ENCODE measurements at places on chromosomes 7 and 10. TPM values are rescaled to one million over a fixed set of nuclear protein-coding genes. Genes with fewer than 3 reads are reported as not detected.

DNA sequence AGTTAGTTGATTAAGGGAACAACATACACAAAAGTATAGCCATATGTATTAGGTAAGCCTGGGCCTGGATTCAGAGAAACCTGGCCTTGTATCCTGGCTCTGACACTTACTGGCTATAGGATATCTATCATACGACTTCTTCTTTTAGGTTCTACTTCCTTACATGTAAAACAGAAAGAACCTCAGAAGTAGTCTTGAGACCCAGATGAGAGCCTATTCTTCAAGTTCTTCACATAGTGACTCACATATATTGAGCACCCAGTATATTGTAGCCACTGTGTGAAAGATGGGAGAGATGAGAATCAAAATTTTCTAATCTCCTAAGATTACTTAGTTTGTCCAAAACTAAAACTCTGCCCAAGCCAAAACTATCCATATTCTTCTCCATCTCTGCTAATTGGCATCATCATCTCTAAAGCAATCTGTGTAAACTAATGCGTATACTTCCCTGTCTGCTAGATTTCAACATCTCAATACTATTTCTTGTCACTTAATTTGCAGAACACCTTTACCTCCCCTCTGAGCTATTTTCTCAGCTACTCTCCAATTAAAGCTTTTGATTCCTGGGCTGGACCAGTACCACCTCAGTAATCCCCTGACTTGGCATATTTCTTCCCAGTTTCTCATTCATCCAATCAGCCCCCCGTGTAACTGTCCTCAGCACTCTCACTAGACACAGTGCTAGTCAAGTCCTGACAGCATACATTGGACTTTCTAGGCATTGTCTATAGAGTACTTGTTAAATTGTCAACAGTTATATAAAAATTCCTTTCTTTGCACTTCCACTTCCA is 53.5 kb upstream of the MET start:
- no peak for DNase-seq

GRCh38 chr10:76089556-76090180 is 658.2 kb downstream of the LRMDA start:
- DNase-seq = no peak

DNA sequence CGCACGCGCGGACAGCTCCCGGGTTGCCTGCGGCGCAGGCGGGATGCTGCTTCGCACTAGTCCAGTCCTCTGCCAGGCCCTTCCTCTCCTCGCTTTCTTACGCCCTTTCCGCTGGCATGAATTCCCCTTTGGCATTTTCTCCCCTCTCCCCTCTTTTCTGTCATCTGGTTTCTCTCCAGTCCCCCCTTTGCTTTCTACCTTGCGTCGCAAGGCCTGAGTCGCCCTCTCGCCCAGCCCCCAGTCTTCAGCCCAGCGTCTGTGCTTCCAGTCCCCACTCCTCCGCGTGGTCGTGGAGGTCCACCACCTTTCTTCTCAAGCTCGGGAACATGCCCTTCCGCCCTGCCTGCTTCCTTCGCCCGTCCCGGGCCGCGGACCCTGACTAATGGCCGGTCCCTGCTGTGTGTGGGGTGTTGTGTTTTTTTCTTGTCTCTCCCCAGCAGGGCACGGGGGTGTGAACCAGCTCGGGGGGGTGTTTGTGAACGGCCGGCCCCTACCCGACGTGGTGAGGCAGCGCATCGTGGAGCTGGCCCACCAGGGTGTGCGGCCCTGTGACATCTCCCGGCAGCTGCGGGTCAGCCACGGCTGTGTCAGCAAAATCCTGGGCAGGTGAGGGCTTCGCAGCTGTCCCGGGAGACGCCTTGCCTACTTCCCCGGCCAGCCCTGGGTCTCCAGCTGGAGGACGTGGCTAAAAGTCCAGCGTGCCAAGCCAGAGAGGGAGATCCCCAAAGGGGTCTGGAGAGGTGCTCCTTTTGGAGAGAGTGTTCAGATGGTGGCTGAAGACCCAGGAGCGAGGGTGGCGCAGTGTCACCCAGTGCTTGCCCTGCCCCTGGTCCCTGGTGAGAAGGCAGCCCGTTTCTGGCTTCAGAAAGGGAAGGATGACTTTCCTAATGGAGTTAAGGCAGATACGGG is 4.2 kb downstream of the PAX2 start:
- DNase-seq = no peak

DNA sequence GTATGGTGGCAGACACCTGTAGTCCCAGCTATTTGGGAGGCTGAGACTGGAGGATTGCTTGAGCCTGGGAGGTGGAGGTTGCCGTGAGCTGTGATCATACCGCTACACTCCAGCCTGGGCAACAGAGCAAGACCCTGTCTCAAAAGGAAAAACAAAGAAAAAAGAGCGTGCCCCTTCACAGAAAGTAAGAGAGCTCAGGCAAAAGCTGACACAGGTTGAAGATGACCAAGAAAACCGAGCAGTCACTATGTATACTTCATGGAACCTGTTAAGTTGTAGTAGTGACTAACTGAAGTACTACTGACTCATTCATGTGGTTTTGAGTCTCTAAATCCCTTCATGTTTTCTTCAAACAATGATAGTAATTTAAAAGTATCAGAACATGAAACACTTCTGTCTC is 1.2 kb upstream of the PRRT4 start:
- peak; percentile 70 for DNase-seq

DNA sequence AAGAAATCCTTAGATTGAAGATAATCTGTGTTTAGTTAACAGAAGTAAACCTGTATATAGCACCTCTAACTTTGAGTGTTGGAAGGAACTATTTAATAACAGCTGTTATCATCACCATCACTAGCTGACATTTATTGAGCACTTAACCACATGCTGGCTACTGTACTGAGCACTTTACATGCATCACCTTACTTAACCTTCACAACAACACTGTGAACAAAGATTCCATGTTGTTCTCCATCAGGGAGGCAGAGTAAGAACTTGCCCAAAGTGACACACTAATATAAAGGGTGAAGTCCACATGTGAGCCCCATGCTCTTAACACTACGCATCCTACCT is 182.2 kb downstream of the ST7 start:
- DNase-seq = peak; percentile 39

DNA sequence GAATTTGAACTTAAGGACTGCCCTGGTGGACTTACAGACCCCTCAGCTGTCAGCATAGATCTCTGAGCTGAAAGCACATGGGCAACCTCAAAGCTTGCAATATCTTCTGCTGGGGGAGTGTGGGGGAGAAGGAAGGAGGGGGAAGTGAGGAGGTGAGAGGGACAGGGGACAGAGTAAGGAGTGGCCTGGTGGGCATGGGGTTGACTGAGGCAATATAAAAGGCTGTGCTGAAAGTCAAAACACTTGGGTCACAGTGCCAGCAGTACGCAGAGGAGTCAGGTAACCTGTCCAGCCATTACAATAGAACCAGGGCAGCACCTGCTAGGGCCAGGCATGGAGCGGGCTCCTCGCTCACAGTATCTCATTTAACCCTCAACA is 43.2 kb downstream of the PPP1R3C start:
- DNase-seq = no peak

DNA sequence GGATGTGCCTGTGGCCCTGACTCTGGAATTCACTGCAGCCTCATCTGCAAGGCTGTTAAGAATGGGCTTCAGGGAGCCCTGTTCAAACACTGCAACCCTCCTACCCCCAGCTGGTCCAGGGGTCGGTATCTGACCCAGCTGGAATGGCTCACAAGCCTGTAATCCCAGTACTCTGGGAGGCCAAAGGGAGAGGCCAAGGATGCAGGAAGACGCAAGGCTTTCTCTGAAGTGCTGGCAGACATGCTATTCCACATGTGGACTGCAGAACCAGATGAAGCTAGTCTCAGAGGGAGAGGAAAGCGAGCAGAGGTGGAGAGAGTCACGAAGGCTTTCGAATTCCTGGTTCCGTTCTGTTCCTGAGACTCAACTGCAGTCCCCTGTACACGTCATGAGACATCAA is 45.0 kb downstream of the ESYT2 start:
- no peak for DNase-seq

GRCh38 chr7:128122576-128123290 is 91.5 kb upstream of the LRRC4 start:
- no peak for DNase-seq

DNA sequence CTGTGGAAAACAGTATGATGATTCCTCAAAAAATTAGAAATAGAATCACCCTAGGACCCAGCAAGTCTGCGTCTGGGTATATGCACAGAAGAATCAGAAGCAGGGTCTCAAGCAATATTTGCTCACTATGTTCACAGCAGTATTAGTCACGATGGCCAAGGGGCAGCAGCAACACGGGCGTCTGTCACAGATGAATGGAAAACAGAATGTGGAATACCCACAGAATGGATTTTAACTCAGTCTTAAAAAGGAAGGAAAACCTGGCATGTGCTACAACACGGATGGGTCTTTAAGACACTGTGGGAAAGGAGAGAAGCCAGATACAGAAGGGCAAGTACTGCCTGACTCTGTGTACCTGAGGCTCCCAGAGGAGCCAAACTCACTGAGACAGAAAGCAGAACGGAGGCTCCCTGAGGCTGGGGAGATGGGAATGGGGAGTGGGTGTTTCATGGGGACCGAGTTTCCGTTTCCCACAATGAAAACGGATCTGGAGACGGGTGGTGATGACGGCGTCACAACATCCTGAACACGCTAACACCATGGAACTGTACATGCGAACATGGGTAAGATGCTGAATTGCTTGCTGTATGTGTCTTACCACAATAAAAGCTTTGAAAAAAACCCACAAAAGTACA is 36.7 kb upstream of the INPP5A start:
- DNase-seq = no peak

GRCh38 chr10:31599626-31600504 is 280.8 kb downstream of the ZEB1 start:
- peak; percentile 40 for DNase-seq

DNA sequence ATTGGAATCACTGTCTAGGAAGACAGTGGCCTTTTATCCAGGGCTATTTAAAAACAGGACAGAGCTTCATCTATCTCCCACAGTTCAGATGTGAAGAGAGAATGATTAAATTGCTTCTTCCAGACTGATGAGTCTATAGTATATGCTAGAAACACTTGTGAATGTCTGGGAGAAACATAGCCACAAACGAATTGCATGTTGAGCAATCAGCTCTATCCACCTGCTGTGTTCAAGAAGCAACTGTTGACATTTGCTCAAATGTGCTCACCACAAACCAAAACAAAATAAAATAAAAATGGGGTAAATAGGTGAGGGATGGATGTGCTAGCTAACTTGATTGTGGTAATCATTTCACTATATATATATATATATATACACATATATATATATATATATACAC is 195.1 kb downstream of the HECW1 start:
- DNase-seq = no peak

- no peak for DNase-seq
Measured at GRCh38 chr10:30045961-30046360, 13.4 kb downstream of the JCAD start.

GRCh38 chr7:55088107-55088506 is 69.3 kb downstream of the EGFR start:
- no peak for DNase-seq

DNA sequence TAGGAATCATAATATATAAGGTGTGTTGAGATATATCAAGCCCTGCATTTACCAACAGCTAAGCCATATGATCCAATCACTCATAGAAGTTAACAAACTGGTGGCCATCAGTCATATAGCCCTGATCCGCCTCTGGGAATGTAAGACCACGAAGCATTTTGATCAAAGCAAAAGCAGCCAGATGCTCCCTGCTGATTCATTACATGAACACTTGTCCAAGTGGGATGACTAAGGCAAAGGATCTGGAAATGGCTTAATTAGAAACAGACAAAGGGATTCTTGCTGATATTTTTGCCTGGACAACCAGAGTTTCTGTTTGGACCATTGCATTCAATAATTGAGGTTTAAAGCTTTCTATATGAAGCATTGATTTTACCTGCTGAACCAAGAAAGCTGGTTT is 535.5 kb downstream of the GPAM start:
- DNase-seq = peak; percentile 1

DNA sequence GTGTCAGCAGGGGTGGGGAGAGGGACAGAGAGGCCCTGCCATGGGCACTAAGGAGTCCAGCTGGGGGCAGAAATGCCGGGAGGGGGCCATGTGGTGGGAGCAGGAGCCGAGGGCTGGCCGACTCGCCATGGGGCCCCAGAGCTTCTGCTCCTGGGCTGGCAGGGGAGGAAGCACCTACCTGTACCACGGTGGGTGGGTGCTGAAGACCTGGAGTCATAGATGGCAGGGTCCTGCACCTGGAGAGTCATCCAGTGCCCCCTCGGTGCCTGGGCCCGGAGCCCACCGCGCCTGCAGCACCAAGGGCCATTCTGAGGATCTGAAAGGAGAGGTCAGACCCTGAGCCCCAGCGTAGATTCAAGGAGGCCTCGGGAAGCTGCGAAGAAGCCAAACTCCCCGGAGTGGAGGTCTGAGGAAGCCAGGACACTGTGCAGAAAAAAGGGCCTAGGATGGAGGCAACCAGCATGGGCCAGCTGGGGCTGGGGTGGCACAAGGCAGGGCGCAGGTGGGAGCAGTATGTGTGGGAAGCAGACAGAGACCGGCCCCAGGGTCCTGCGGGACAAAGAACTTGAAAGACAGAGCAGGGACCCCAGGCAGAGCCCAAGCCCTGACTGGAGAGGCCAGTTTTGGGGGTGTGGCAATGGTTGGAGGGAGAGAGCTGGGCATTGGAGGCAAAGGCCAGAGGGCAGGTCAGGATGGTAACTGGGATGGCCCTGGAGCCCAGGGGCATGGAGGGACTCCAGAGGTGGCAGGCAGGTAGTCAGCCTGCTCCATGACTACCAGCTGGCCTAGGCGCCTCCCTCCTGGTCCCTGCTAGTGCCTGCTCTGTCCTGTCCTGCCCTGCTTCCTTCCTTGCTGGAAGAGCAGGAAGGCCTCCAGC is 26.7 kb upstream of the SMARCD3 start:
- no peak for DNase-seq

DNA sequence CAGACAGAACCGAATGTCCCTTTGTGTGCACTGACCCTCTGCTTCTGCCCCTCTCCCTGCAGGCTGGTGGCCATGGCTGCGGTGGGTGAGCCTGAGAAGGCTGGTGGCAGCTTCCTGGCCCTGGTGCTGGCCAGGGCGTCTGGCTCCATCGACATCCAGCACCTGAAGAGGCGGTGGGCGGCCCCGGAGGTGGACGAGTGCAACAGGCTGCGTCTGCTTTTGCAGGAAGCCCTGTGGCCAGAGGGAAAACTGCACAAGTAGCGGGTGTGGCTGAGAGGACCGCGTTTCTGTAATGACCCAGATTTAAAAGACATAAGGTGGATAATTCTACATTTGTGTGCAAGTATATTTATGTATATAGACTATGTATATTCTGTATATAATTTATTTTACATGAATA is 89.2 kb downstream of the DYNC2I1 start:
- DNase-seq = no peak

NEURL1 gene
- total RNA-seq = 19.9 TPM

MUC3A gene
- total RNA-seq = not detected

CFAP43 gene
- total RNA-seq = 2.1 TPM

TEX36 gene
- 0.10 TPM for total RNA-seq
